ENCODE measurements at places on chromosomes 7 and 10. TPM values are rescaled to one million over a fixed set of nuclear protein-coding genes. Genes with fewer than 3 reads are reported as not detected.

- DNase-seq = no peak
- H3K27ac ChIP-seq = peak overlapping the region; percentile 45
- no peak overlapping the region for H3K4me3 ChIP-seq
- no peaks in the 10 kb centered on the region for H3K27me3 ChIP-seq
Observed at GRCh38 chr10:974785-975074, 13.5 kb upstream of the GTPBP4 start.

The SNX10 gene
- total RNA-seq = 36.1 TPM

GRCh38 chr7:129438839-129439651 lies 4.8 kb downstream of the STRIP2 start:
- no peaks in the 10 kb centered on the region for H3K36me3 ChIP-seq
- H3K27ac ChIP-seq = no peak overlapping the region
- no peak overlapping the region for H3K4me3 ChIP-seq
- H3K27me3 ChIP-seq = peaks cover 6% of the 10 kb centered on the region

The CPA1 gene
- 21.8 TPM for total RNA-seq

The EFCAB10 gene
- not detected for total RNA-seq

GRCh38 chr7:38318803-38319416 lies 45.5 kb upstream of the TARP start:
- no peak overlapping the region for H3K27ac ChIP-seq
- no peaks in the 10 kb centered on the region for H3K36me3 ChIP-seq
- no peaks in the 10 kb centered on the region for H3K27me3 ChIP-seq
- no peak overlapping the region for H3K4me3 ChIP-seq
